Stimulated activated CD4-positive, alpha-beta T cell treated with anti-CD3 and anti-CD28 coated beads, Interleukin-4, amount 100 ng/mL, for 24 hours (primary cell): ENCODE measurements at places on chromosomes 1 and 21.

- no peak for DNase-seq
These were observed at the start of gene OR2AK2 for GRCh38 chr1:247964933-247965332. TSS of gene OR2AK2 (plus strand) at chr1:247965233. CDS start at chr1:247965377, 144 bp downstream.

DNA sequence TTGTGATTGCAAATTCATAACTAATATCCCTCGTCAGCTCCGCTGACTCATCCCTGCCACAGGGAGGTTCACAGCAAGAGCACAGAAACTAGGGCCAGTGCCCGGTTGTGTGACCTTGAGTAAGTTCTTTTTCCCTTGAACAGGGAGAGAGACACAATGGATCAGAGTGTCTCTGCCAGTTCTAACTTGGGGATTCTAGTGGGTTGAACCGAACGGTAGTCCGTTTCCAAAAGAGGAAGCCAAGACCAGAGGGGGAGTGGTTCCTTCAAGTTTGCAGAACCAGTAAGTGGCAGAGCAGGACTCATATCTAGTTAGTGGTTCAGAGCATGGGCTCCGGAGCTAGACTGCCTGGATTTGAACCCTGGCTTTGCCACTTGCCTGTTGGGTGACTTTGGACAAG is 4.9 kb upstream of the SHISA4 start:
- DNase-seq: no peak

GRCh38 chr1:234544087-234544579 is 65.2 kb upstream of the TARBP1 start:
- DNase-seq: peak; percentile 50

- no peak for DNase-seq
These were observed at the start of gene MYOG for GRCh38 chr1:203085528-203086406. TSS of gene MYOG (minus strand) at chr1:203086012. CDS start at chr1:203085961, 51 bp downstream.

DNA sequence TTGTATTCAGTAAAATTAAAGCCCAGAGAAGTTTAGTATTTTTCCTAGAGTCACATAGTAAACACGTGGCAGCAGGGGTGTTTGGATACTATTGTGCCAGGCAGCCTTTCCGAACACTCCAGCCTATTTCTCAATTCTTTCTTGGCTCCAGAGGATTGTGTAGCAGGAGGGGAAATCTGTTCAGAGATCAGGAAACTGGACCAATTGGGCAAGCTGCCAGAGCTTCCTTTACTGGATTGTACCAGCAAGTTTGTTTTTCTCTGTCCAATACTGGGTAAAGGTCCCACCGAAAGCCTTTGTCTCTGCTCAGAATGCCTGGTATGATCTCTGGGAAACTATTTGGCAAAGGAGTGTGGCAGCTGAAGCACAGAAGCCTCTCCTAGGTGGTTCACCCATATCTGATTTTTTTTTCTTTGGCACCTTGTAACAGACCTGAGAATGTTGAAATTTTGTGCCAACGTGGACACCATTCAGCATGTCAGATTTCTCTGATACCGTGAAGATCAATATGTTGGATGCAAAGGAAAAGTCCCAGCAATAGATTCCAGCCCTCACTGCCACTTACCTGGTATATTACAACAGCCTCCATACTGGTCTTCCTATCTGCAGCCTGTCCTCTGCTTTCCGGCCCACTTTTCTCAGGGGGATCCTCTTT is 126.2 kb downstream of the FGGY start:
- no peak for DNase-seq

- no peak for DNase-seq
These were observed 34.6 kb upstream of the TLR5 start for GRCh38 chr1:223177681-223178080.

DNA sequence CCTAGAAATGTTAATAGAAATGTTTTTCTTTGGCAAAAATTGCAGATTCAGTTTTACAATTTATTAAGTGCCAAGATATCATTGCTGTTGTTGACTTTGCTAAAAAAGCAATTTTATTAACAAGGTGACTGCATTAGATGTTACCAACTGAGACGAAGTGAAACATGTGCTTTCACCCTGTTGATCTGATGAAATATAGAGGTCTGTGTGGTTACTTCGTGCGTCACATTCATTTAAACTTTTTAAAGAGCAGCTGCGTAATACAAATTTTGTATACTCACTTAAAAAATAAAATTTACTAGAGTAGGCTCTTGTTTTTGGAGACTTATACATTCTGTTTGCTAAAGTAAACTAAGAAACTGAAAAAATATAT is 465.7 kb downstream of the USP25 start:
- no peak for DNase-seq

DNA sequence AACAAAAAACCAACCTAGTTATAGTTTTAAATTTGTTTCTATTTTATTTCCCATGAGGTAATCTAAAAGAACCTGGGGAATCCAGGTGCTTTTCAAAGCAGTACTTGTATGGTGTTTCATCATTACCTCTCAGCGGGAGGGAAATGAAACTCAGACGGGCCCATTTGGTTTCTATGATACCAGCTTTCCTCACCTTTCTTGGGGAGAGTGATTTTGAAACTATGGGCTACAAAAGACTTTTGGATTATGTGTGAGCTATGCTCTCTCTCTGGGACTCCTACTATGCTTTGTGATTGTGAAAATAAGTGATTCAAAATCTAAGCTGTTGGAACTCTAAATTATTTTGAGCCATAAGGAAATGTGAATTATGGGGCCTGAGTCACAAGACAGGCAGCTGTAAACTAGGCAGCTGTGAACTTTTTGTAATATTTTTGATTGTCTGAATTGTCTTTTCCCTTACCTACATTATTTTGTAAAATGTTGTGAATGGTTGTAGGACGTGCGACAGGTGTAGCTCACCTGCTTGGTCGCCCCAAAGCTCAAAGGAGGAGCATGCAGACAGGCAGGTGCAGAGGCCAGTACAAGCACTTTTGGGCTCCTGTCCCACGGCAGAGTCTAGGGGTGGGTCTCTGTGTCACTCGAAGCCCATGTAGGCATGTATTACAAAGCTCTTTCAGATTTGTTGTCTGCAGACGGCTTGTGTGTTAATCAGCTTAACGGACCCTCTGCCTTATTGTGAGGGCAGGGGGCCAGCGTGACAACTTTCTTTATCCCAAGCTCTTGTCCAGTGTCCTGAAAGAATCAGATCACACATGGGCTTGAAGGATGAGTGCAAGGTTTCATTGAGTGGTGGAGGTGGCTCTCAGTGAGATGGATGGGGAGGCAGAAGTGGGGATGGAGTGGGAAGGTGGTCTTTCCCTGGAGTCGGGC is 64.8 kb upstream of the BACH1 start:
- DNase-seq: peak; percentile 49

DNA sequence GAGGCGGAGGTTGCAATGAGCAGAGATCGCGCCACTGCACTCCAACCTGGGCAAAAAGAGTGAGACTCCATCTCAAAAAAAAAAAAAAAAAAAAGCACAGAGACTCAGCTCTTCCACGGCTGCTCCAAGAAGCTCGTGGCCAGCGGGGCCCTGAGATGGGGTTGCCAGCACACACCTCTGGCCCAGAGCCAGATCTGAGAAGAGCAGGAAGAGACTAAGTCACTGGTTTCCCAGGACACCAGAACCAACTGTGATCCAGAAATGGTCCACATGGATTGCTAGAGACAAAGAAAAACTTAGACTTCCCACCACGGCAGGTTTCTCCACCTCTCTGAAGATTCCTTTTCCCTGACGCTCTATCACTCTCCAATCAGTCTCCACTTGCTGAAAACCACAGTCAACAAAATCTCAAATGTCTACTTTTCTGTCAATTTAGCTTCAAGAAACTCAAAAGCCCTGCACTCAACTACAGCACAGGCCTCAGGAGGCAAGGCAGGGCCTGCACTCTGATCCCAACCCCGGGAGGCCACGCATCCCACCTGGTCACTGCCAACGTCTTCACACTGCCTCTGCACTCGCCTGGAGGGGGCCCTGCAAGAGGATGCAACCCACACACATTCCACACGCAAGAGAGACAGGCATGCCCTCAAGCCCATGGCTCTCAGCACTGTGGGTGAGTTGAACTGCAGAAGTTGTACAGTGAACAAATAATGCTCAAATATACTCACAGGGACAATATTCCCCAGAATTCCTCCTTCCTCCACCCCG is 79.0 kb downstream of the NPHP4 start:
- no peak for DNase-seq

- no peak for DNase-seq
These were observed 393.6 kb downstream of the PTPRU start for GRCh38 chr1:29629814-29630516.

- DNase-seq: no peak
These were observed 25.5 kb downstream of the SPAG17 start for GRCh38 chr1:118159569-118159968.
